ENCODE measurements at places on chromosomes 1 and 21.

- DNase-seq = no peak
Measured at GRCh38 chr1:171799166-171799565, 17.7 kb downstream of the METTL13 start.

GRCh38 chr1:35590476-35591040, 17.4 kb downstream of the TFAP2E start:
- no peak for DNase-seq

- no peak for DNase-seq
Measured at GRCh38 chr1:183945428-183946319, 91.9 kb downstream of the COLGALT2 start.

- peak; percentile 46 for DNase-seq
Measured at GRCh38 chr1:6358757-6359201, 34.8 kb downstream of the ACOT7 start.

DNA sequence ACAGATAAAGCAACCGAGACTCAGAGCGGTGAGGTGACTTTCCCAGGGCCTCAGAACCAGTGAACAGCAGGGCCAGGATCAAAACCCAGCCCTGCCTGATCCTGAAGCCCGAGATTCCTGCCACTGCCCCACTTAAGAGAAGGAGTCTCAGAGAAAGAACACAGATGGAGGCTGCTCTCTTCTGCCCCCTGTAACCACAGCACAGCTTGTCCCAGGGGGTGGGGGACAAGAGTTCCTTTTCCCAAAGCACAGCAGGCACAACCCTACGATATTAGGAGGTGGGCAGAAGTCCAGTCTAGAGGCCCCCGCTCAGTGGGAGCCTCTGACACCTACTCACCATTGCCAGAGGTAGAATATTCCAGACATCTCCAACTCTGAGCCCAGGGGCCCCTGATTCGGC, 24.0 kb upstream of the VWA5B1 start:
- DNase-seq = no peak

GRCh38 chr1:3883194-3883925, 16.7 kb downstream of the C1orf174 start:
- no peak for DNase-seq

DNA sequence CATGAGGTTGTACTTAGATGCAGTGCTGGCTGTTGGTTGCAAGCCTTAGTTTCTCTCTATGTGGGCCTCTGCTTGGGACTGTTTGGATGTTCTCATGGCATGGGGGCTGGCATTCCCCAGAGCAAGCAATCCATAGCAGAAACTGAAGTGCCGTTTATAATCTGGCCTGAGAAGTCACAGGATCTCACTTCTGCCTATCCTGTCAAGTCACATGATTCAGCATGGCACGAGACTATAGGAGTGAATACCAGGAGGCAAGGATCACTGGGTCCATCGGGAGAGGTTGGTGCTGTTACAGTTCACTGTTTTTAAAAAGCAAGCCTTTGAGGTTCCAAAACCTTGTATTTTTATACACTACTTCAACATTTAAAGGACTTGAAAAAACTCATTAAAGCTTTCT, 16.7 kb downstream of the COLGALT2 start:
- DNase-seq = no peak

DNA sequence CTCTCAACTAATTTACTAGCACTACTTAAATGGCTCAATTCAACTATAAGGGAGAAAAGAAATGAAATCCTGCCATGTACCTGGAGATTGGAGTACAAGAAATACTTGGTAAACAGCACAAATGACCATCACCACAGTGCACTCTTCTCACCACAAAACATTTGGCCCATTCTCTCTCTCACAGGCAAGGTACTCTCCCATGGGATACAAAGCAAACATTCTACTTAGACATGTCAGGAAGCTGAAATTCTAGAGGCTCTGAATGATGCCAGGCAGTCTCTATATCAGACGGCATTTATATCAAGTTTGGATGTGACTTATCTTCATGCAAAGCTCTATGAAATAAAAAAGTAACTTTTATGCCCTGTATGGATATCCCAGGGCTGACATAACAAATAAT, 72.5 kb downstream of the DPT start:
- no peak for DNase-seq

GRCh38 chr1:63320022-63320721, 2.2 kb upstream of the FOXD3 start:
- no peak for DNase-seq
